ENCODE measurements at places on chromosomes 7 and 10.
A peak's percentile ranks its signal among the peaks of the same experiment; 100 is the strongest.

- no peak for DNase-seq
Measured at GRCh38 chr7:128923411-128923800, 12.9 kb upstream of the KCP start.

DNA sequence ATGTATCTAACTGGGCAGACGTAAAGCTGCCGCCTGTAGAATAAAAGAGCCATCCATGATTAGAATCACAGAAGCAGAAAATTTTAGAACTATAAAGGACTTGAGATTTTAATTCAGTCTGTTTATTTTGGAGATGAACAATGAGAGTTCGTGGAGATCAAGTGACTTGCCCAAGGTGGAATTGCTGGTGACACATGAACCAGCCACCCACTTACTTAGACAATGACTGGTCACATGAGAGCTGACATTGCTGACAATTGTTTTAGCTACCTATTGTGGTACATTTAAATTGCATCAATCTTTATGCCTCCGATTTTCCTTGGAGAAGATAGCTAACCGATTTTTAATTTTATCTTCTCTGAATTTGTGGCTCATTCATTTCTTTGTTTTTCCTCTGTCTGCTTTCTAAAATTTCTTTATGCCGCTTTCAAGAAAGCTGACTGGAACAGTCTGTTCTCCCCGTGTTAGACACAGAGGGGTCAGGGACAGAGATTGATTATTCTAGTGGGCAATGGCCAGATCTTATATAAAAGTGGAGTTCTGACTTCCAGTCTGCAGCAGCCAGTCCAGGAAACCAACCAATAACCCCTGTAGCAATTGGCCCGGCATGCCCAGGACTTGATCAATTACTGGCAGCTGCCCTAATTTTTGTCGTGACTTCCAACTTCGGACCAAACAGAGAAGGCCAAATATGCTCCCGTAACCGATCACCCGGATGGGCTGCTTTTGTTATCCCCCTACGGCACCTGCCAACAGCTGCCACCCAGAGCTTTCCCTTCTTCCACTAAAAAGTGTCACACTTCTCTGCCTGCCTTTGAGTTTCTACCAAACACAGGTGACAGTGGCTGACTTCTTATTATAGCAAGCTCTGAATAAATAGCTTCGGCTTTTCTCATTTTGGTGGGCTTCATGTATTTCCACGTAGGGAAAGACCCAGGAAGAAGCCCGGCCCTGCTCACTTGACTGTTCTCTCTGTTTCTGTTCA lies 241.6 kb downstream of the CAMK1D start:
- peak; percentile 13 for DNase-seq

DNA sequence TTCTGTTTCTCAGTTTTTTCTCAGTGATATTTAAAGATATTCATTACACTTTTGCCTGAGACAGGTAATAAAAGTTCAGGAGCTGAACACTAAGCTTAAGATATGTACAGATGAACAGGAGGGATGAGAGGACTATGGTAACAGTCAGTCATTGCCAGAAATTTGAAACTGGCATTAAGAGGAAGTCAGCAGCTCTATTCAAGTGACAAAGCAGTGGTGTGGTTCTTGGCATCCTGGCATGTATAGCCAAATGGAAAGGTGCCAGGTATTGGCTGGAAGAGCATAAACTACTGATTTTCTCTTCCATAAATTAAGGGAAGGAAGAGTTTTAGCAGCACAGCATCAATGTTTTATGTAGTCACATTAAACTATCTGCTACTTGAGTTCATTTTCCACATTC lies 22.7 kb downstream of the HOXA1 start:
- no peak for DNase-seq

GRCh38 chr10:120806081-120806480 lies 45.1 kb upstream of the WDR11 start:
- no peak for DNase-seq

DNA sequence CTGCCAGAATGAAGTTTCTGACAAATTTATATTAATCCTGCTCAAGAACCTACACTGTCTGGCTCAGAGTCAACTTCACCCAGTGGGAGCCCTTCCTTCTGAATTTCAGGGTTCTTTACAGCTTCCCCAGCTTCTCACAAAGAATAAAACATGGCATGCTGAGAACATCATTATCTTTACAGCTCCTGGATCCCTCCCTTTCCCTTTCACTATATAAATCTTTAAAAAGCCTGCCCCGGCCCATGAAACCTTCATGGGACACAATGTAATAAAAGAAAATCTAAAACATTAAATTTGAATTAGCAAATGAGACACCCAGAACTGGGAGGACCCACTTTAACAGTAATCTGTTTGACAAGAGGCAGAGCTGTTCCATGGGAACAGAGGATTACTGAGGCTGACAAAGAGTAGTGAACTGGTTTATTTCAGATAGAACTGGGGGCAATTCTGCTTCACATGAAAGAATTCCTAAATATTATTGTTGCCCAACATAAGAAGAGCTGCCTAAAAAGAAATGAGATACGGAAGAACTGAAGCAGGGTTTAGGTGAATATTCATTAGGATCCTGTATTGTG lies 222.8 kb downstream of the THSD7A start:
- DNase-seq: no peak

- DNase-seq: no peak
Measured at GRCh38 chr7:11726794-11727155, 105.2 kb downstream of the THSD7A start.

DNA sequence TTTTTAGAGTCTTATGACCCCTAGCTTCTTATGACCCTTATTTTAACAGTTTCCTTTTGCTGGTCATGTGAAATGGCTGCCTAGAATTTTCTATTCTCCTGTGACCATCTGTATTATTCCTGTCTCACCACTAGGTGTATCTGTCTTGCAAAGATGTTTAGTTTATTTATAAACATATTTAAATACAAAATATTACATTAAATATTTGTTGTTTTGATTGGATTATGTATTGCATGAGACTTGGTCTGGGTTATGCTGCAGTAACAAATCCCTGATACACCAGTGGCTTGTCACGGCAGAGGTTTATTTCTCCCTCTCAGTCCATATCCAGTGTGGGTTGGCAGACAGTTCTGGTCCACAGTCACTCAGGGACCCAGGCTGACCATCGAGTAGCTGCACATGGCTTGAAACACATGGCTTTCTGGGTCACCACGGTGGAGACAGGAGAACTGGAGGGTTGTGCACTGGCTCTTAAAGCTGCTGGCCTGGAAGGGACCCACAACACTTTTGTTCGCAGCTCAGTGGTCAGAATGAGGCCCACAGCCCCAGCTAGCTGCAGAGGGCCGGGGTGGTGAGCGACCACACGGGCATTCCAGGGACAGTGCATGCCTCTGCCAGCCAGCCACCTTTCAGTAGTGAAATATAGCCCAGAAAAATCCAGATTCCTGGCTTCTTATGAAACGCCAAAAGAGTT lies 7.4 kb downstream of the RASSF4 start:
- DNase-seq: no peak

GRCh38 chr10:100741378-100742075 lies 3.9 kb upstream of the PAX2 start:
- DNase-seq: no peak

- DNase-seq: no peak
Measured at GRCh38 chr7:132494474-132494873, 81.8 kb downstream of the PLXNA4 start.

DNA sequence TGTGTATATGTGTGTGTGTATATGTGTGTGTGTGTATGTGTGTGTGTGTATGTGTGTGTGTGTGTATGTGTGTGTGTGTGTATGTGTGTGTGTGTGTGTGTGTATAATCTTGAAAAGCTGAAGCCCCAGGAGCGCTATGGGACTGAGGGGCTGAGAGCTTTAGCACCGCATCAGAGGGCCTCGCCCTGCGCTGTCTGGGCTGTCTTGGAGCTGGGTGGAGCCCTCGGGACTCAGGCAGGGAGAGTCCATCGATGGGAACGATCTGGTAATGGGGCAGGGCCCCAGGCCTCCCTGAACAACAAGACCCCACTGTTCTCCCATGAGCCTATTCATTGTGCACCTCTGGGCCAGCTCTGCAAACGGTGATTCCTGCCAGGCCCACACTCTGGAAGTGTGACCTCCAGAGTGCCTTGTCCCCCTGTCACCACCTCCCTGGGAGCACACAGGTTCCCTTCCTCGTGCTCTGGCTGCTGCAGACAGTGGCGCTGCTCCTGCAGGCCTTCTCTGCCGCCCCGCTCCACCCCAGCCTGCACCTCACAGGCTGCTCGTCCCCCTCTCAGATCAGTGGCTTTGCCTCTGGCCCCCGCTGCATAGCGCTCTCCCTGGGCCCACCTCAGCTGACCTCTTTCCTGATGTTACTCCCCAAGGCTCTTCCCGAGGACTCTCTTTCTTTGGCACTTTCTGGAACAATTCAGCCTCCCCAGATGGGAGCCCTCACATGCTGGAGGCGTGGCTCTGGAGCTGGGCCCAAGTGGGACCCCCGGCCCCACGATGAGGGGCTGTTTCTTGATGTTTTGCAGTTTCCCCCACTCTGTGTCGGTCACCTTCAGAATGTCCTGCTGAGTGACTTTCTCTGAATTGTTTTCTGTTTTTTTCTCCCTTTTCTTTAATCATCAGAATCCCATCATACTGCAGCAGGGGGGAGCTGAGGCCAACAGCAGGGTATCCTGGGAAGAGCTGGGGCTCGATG lies 542.2 kb upstream of the FOXK1 start:
- DNase-seq: no peak

DNA sequence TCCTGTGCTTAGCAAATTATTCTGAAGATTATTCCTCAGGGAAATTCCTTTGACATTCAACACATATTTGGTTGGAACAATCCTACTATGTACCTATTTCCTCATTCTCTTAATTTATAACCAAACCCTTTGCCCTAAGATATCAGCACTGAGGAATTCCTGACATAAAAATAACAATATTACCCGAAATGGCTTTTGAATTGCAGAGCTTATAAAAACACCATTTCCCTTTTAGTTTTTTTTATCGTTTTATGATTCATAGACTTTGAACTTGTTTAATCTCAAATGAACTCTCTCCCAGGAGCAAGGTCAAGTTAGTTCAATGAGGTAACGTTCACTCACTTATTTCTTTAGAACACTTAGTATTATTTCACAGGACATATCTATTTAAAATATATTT lies 7.7 kb upstream of the ABCB1 start:
- no peak for DNase-seq

GRCh38 chr10:21329995-21330627 lies 195.4 kb downstream of the SKIDA1 start:
- no peak for DNase-seq

DNA sequence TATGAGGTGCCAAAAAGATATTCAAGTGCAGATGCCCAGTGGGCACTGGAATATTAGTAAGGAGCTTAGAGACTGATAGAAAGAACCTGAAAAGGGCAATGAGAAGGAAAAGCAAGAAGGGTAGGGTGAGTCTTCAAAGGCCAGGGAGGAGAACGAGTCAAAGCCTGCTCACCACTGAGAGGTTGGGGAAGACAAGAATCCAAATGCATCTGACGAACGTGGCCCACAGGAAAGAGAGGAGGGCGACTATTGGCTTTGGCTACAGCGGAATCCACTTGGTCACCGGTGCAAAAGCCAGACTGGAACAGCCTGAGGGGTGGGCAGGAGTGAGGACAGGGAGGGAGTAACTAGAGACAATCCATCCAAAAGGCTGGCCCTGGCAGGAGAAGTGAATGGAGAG lies 216.7 kb upstream of the KLF14 start:
- no peak for DNase-seq

DNA sequence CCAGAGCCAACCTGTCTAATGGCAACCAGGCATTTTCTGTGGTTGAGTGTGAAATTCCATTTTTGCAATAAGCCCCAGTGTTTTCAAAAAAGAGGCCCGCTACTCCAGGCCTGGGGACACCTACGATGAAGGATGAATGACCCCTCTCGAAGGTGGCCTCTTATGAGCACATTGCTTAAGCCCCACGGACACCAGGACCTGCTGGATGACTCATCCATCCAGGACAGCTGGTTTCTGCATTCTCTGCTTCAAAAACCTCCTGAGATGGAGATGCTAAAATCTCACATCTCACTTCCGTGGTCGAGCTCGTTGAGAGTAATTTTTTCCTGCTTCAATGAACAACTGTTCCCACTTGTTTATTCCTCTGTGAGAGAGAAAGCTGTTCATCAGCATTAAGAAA lies 150.2 kb upstream of the FZD8 start:
- DNase-seq: no peak

DNA sequence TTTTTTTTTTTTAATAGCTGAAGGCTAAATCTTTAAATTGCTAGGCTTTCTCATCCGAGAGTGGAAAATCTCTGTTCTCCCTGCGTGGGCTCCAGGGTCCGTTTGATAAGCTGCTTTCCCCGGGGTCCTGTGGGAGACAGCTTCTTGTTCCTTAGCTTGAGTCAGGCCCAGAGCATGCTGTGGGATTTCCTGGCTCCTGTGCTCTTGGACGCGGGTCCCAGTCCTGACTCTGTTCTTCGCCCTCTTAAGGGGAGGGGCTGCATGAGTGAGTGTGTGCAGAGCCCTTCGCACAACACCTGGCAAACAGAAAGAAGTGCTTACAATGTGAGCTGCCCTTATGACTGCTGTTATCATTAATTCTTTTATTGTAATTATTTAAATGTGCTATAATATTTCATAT lies 133.5 kb downstream of the TACC2 start:
- no peak for DNase-seq

DNA sequence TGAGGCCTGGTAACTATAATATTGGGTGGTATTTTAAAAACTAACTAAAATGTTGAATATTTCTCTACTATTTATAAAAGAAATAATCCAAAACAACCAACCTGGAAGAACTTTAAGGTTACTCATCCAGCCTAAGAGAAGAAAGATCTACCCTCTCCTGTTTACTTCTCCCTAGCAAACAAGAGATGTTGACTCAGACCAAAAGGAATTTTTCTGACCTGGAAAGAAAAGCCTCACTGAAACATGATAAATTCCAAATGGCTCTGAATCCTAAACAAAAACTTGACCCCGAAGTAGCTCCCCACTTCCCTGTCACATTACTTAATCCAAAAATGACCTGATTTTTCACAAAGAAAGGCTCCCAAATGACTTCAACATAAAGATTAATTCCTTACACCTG lies 101.2 kb downstream of the PARD3 start:
- DNase-seq: no peak

GRCh38 chr10:112519133-112519761 lies 72.2 kb downstream of the VTI1A start:
- DNase-seq: peak; percentile 41
